ENCODE measurements at places on chromosomes 6 and 20.

- no peak for DNase-seq
Measured at GRCh38 chr6:168941036-168941435, 312.6 kb downstream of the THBS2 start.

DNA sequence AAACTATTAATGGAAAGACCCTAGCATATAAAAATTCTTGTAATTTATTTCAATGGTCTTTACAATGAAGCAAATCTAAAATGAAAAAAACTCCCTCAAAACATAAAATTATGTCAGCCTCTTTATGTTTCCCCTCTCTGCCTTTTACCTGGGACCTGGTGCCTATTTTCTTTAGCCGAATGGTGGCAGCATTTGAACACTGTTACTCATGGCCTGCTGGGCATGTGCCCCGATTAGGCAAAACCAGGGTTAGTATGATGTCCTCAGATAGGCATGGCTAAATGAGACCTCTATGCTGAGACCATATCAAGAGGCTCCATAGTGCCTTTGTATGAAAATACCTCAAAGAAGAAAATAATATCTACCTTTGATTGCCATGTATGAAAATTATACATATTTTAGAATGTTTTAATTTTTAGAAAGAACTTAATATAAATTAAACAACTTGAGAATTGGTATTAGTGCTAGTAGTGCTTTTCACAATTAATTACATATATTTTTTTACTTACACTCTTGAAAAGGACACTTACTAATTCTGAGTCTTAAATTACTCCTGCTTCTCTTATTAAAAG, 22.5 kb upstream of the C6orf58 start:
- DNase-seq, result peak; percentile 18

DNA sequence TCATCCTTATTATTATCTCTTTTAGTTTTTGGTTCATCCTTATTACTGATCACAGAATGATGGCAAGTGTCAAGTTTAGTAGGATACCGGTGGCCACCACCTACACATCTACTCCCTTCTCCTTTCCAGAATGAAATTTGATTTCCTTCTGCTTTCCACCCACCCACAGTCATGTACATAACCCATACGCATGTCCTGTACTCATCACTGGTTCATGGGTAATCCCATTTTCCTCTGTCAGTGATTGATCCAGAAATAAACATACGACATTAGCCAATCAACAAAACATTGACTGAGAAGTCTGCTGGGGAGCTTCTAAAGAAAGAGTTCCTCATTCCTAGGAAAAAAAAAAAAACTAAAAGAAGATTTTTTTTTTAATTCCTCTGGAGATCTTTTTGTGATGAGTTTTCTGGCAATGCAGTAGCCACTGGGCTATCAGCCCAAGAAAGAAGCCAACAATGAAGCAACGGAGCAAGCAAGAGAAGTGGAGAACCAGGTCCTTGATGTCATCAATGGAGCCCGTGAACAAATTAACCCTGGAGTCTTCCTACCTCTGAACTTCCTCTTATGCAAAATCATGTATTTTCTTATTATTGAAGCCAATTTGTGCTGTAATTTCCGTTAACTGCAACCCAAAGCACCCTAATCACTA, 127.8 kb downstream of the TASP1 start:
- DNase-seq, result no peak

- DNase-seq, result no peak
Measured at GRCh38 chr6:157647261-157647915, 175.7 kb upstream of the SNX9 start.

- no peak for DNase-seq
Measured at GRCh38 chr6:10398446-10399218, 16.2 kb downstream of the TFAP2A start.

- no peak for DNase-seq
Measured at GRCh38 chr6:116158641-116159040, 32.7 kb upstream of the COL10A1 start.
